ENCODE measurements at places on chromosomes 6 and 20.

- no peak for DNase-seq
Measured at GRCh38 chr20:59071216-59071615, 28.6 kb upstream of the PRELID3B start.

DNA sequence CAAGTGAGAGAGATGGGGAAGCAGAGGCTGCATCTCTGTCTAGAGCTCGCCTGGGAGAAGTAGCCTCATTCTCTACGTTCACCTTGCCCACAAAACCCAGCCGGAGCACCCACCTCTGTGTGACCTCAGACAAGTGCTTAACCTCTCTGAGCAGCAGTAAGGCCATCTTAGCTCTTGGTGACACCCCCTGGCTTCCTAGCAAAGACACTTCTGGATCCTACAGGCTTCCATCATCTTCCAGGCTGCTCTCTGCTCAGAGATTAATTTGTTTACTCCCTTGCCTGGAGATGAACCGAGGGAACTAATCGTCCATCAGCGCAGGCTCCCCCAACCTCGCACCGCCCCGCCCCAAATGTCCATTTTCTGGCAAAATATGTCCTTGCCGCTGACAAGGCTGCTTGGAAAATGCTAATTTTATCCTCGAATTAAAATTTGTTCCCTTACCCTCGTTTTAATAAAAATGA, 24.0 kb upstream of the CTNNBL1 start:
- no peak for DNase-seq

GRCh38 chr20:25551413-25552215, 33.7 kb downstream of the NINL start:
- no peak for DNase-seq

- DNase-seq = no peak
Measured at GRCh38 chr6:128024969-128025368, 124.1 kb upstream of the THEMIS start.

DNA sequence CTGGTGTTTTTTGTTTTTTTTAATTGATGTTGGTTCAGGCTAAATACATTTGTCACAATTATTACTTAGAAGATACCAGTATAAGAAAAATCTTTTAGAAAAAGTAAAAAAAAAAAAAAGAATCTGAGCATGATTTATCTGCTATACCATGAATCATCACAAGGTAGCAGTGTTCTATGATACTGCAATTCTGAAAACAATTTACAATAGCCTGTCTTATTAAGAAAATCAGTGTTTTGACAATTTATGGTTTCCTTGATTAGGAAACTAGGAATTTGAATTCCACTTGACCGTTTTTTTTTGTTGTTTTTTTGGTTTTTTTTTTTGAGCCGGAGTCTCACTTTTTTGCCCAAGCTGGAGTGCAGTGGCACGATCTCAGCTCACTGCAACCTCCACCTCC, 9.3 kb upstream of the MAK start:
- no peak for DNase-seq

DNA sequence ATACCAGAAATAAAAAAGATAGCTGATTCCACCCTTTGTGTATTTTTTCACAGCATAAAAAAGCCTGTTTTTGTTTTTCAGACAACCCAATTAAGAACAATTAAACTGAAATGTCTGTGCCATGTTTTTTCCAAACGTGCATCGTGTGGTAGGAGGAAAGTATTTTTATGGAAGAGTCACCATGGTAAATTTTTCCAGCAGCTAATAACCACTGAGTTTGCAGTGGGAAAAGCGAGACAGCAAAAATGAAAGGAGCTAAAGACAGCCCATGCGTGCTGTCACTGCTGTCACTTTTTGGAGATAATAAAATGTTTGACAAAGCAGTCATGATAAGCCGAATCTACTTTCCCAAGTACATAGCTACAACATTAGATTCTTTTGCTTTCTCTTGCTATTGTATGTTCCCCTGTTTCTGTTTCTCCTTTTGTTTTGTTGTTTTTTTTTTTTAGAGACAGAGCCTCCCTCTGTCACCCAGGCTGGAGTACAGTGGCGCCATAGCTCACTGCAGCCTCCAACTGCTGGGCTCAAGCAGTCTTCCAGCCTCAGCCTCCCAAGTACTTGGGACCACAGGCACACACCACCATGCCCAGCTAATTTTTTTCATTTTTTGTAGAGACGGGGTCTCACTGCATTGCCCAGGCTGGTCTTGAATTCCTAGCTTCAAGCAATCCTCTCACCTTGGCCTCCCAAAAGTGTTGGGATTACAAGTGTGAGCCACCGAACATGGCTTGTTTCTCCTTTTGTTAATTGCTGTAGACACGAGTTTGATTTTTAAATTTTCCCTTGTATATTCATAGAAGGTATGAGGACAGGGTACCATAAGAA, 261.3 kb downstream of the TMEM242 start:
- no peak for DNase-seq

GRCh38 chr6:81741689-81742088, 10.8 kb downstream of the TENT5A start:
- no peak for DNase-seq

GRCh38 chr6:113306552-113307145, 550.5 kb upstream of the MARCKS start:
- no peak for DNase-seq

DNA sequence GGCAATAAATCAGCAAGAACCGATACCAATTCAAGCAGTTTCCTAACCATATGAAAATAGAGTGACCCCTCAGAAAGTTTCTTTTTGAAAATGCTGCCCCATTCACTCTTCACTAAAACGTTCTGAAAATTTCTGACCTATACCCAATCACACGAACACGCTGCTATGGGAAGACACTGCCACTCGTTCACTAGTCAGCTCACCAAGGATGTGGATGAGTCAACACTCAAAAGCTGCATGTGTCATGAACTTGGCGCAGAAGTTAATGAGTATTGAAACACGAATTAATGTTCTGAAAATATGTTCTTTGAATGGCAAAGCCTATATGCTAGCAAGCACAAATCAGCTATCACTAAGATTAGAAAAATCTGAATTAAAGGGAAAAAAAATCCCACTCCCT, 84.2 kb downstream of the PREP start:
- no peak for DNase-seq

GRCh38 chr20:16664020-16664419, 65.8 kb upstream of the SNRPB2 start:
- DNase-seq = no peak

DNA sequence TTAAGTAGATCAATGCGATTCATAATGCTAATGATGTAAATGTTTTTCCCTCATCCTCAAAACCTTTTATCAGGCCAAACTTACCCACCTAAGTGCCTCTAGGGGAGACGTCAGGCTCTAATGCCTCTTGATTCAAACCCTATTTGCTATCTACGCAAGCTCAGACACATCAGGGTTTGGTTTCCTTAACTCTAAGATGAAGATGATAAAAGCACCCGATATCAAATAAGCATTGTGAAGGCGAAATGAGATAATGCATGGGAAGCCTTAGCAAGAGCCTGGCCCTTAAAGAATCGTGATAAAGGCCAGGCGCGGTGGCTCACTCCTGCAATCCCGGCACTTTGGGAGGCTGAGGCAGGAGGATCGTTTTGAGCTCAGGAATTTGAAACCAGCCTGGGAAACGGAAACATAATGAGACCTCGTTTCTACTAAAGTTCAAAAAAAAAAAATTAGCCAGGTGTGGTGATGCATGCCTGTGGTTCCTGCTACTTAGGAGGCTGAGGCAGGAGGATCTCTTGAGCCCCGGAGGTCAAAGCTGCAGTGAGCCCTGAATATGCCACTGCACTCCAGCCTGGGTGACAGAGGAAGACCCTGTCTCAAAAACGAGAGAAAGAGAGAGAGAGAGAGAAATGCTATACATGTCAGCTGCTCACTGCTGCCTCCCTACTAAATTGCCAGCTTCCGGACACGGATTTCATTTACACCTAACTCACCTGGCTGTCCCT, 13.5 kb downstream of the CNKSR3 start:
- DNase-seq = no peak

DNA sequence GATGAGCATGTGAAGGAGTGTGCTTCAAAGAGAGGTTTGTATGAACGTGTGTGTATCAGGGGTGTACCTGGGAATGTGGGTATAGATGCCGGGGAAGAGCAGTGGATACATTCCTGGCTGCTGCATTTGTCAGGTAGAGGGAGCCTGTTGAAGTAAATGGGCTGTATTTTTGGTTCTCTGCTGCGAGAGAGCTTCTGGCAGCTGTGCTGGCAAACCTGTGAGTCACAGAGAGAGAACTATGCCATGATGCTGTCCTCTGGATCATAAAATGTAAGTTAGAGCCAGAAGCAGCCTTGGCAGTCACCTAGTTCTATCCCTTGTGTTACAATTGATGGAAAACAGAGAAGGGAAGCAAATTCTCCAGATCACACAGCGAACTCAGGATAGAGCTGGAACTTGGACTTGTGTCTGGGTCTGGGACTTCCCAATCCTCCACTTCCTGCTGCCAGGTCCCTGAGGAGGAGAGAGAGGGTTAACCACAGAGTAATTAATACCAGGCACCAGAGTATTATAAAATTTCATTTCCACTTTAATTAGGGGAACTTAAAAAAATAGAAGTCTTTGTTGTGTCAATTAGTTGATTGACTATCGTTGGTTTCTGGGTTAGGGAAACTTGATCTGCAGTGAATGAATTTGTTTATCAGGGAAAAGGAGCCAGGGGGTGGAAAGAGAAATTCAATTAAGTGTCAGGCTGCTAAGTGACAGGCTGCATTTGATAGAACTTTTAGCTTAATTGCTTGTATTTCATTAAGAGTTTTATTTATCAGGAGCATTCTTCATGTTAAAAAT, 41.1 kb upstream of the GTSF1L start:
- no peak for DNase-seq
